Left ventricle myocardium superior (tissue), 1 donor: ENCODE measurements at places on chromosomes 11 and 22. TPM values are rescaled to one million over a fixed set of nuclear protein-coding genes. Genes with fewer than 3 reads are reported as not detected.

- DNase-seq = no peak
Measured at GRCh38 chr11:5696210-5696609, 6.6 kb downstream of the TRIM22 start.

SYT13 gene
- 6.9 TPM for total RNA-seq

DNA sequence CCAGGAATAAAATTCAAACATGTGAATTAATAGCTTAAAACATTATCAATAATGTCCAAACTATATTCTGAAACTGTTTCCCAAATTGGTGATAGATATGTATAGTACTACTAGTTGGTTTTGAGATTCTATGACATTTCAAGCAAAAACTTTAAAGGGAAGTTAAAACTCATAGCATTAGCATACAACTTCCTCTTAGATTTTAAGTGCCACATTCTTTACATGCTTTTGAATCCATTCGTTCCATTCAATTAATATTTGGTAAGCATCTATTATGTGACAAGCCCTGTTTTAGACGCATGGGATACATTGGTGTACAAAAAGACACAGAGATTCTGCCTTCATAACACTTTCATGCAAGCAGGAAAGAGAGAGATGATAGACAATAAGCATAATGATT is 8.9 kb downstream of the PATL1 start:
- no peak for DNase-seq

GRCh38 chr22:19446603-19447329 is 745 bp downstream of the C22orf39 start:
- DNase-seq = no peak

DNA sequence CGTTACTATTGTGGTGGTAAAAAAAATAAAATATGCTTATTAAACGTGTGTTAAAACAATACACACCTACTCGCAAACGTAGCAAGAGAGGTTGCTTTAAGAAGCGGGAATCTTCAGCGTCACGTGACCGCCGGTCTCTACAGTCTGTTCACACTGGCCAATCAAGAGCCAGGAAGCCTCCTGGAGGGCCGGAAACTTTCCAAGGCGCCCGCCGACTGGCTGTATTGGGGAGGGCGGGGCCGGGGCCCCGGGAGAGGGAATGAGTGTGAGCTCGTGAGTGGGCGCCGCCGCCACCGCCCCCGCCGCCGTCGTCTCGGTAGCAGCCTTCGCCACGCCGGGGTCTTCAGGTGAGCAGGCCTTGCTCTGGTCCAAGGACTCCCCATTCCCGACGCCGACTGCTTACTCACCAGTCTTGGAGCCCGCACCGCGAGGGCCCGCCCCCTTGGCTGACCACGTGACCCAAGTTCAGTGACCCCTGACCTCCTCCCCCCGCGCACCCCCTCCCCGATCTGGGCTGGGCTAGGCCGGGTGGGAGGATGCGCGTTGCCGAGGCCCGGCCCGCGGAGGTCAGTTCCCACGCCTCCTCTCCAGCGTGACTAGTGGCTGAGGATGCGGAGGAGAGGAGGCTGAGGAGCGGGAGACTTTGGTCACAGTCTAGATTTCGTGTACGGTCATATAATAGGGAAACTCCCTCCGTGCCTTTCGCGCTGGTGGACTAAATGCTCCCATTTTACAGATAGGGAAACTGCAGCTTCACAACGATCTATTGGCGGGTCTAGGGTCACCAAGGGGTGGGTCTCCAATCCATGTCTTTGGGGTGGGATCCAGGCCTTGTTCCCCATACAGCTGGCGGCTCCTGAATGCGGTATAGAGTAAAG is at the start of gene TAF6L:
Gene TAF6L (plus strand): TSS at position 253 of the 878 bp plus-strand sequence. CDS start 4,388 bp downstream, outside the sequence.
- DNase-seq = peak; percentile 99

CLMP gene
- total RNA-seq = 4.9 TPM

DNA sequence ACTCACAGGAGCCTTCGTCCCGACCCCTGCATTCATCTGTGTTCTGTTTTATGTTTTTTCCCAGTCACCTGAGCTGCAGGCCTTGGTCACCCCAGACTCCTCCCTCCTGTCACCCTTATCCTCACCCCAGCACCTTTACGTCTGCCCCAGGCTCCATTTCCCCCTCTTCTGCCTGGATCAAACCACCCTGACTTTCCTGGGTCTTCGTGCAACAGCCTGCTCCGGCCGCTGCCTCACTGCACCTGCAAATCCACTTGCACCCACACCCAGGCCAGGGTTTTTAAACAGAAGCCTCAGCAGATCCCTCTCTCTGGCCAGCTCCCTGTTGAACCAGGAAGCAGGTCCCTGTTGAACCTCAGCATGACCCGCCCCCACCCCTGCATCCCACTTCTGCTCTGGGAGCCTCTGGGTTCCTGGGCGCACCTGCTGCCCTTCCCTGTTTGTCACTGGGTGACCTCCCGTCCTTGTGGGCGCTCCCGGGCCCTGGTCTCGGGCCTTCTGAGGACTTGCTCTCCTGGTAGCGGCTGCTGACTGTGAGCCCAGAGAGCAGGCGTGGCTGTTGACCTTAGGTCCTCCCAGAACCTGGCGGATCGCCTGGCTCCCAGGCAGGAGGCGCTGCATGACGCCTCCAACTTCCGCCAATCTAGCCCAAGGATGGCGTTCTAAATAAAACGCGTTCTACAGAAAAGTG is 12.8 kb downstream of the MAPK8IP2 start:
- peak; percentile 79 for DNase-seq

BRSK2 gene
- 0.74 TPM for total RNA-seq
